NCI-H2227 treated with DMSO at 0.1 percent for 48 hours (cell line): ENCODE measurements at places on chromosomes 7 and 10.

- no peak for DNase-seq
Observed at GRCh38 chr10:3495281-3495680, 289.7 kb downstream of the KLF6 start.

DNA sequence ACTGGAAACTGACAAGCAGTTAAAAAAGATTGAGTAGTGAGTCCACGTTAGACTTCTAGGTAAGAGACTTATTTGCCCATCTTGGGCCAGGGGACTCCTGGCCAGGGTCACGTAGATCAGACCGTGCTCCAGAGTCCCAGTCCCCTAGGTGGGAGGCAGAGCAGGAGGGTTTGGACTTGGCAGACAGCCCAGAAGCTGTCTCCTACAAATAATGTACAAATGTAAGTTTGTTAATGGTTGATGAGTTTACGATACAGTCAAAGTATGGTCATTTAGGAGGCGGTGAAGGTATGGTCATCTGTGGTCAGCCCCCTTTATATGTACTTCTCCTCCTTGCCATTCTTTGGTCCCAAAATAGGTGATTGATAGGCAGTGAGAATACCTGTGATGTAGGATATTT, 28.2 kb downstream of the INPP5F start:
- no peak for DNase-seq

GRCh38 chr7:155739538-155740143, 72.6 kb downstream of the SHH start:
- no peak for DNase-seq

DNA sequence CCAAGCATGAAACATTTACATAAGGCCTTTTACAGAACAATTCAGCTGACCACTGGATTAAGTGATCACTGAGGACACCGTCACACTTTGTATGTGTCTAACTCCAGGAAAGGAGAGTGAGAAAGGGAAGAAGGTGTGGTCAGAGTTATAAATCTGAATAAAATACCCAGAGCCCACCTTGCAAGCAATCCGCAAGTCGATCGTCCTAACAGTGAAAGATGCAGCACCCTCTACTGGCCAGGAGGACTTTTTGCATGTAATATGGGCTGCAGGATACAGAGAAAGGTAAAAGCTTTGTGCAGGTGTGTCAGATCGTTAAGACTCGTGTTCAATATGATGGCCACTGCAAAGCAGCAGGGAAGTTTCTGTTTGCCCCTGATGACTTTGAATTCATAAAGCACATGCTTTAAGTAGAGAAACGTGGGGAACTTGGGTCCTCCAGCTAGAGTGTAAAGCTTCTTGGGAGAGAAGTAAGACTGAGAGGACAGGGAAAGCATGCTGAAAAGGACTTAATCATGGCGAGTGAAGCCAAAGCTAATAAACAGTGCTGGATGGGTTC, 68.5 kb upstream of the BMPER start:
- no peak for DNase-seq

- no peak for DNase-seq
Observed at GRCh38 chr7:36795451-36796021, 71.2 kb upstream of the AOAH start.

GRCh38 chr10:70476249-70477035, 2.1 kb upstream of the PALD1 start:
- no peak for DNase-seq

DNA sequence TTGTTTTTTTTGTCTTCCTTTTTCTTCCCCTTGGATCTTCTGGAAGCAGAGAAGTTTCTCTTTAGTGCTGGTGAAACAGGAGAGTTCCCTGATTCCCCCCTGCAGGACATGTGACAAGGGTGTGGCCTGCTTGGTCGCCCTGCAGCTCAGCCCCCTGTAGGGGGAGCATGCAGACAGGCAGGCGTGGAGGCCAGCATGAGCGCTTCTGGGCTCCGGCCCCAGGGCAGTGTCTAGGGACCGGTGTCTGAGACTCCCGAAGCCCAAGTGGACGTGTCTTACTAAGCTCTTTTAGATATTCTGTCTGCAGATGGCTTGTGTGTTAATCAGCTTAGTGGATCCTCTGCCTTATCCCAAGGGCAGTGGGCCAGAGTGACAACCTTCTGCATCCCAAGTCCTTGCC, 26.1 kb downstream of the PRSS58 start:
- DNase-seq, result no peak

DNA sequence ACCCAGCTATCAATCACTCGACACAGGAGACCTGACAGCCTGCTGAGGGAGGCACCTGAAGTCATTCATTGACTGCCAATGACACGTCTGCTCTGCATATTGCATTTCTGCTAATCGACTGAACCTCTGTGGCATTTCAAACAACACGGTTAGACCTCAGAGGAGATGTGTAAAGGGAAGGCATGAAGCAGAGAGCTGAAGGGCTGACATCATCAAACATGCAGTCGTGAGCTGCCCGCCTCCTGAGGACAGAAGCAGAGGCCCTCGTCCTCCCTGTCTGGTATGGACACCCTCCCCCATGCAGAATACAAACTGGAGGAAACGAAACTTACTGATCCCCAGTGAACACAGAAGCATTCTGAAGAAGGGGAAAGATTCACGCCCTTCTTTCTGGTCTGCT, 462.6 kb upstream of the MGMT start:
- no peak for DNase-seq

DNA sequence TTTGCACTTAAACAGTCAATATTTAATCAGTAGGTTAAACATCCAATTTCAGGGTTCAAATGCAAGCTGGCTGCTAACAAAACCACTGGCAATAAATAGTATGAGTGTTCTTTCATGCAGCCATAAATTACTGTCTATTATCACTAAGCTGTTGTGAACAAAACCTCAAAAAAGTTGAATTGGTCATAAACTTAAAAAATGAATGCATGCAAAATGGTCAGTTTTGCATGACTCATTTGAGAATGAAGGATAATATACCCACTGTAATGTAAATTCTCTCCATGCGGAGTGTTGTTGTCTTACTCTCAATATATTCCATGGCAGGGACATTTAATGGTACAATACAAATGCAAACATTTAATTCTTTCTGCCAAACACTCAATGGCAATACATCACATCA, 226.4 kb downstream of the MAGI2 start:
- DNase-seq, result peak; percentile 11
